Activated CD8-positive, alpha-beta memory T cell treated with anti-CD3 and anti-CD28 coated beads, Interleukin-2, amount 50 U/mL, for 48 hours (primary cell): ENCODE measurements at places on chromosomes 4 and X.

DNA sequence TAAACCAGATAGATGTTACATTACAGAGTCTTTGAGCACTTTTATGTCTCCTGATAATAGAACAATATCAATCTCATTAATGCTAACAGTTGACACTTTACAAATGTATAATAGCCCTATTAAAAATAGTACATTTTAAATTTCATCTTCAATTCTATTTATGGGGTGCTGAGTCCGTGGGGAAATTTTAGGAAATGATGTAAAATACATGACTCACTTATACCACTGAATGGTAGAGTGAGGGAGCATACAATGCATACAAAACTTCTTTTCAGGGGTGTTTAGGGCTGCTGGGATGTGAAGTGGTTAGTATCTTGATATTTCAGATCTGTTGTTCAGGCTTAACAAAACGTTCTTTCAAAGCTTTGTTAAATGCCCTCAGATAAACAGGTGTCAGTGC lies 696.2 kb downstream of the TRAM1L1 start:
- DNase-seq = no peak

DNA sequence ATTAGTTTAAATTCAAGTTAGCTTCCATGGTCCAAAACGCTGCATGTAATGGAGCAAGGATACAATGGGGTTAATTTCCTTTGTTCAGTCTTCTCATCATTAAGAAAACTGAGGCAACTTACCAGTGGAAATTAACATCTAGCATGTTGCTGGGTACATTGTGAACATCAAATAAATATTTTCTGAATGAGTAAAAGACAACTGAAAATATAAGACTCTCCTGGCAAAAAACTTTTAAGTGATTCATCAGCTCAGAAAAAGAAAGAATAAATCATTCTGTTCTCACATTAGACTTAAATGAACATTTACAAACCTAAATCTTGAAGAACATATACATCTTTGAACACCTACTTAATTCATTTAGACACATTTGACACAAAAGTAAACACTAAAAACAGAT lies 138.4 kb upstream of the ETNPPL start:
- DNase-seq = no peak

DNA sequence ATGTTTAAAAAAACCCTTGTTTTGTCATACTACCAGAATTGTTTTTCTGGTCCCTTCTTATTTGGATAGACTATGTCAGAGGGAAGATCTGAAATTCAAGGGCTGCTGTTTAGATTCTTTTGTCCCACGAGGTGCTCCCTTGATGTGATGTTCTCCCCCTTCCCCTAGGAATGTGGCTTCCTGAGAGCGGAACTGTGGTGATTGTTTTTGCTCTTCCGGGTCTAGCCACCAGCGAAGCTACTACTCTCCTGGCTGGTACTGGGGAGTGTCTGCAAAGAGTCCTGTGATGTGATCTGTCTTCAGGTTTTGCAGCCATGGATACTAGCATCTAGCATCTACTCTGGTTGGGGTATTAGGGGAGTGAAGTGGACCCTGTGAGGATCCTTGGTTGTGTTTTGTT lies 271.1 kb downstream of the DCAF12L2 start:
- no peak for DNase-seq

- DNase-seq = no peak
These were observed 114.3 kb upstream of the NAP1L5 start for GRCh38 chr4:88811904-88812303.

GRCh38 chr4:165394275-165394674 lies 15.5 kb downstream of the CPE start:
- DNase-seq = no peak
